ENCODE measurements at places on chromosomes 2 and 18.

GRCh38 chr2:239767021-239767905 is 257.9 kb downstream of the NDUFA10 start:
- DNase-seq, result no peak

DNA sequence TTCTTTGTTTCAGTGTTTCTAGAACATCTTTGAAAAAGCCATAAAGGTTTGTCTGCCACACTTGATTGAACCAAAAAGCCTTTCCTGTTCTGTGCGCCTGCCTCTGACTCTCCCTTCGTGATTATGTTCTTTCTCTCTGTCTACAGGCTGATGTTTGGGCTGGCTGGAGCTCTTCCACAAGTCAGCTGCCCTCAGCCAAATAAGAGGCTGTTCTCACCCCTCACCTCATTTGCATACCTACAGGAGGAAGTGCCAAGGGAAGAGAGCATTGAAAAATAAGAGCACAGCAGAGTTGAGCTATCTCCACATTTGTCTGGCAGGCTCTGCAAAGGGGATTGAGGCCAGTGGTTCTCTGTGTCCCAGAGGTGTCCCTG is 15.8 kb downstream of the INPP5D start:
- peak; percentile 65 for DNase-seq

- no peak for DNase-seq
Measured at GRCh38 chr2:188051706-188052105, 240.0 kb upstream of the GULP1 start.

DNA sequence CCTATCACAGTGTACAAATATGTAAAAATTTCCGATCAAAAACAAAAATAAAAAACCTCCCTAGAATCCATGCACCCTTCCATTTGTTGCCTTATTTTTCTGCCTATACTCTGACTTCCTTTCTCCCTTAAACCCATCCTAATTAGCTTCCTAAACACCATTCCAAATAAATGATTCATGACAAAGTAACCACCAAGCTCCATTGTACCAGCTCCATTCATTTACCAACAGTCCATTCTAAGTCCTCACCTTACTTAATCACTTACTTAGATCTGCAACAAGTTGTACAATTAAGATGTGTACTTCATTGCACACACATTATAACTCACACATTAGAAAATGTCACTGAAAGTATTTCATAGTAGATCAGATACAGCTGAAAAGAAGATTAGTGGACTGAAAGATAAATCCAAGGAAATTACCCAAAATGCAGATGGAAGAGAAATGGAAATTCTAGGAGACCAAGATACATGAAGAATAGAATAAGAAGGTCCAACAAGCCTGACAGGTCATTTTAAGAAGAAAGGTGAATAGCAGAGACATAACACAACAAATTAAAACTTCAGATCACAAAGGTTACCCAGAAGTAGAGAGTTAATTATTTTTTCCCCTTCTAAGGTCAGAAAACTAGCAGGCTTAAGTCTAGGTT is 154.6 kb downstream of the DYM start:
- DNase-seq, result no peak

DNA sequence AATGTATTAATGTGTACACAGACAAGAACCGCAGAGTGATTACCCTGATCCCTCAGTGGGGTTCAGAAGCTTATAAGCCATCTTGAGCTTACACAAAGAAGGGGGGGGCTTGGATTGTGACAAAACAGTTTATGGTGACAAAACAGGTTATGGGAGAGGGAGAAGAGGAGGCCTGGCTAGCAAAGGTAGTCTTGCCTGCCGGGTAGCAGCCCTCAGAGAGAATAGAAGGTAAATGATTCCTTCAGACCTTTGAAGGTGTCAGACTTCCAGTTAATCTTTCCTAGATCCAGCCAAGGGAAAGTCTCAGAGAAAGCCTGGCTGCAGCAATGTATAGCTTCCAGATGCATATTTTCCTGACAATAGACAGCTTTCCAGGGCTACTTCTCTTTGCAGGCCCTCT is 44.6 kb upstream of the RAPH1 start:
- no peak for DNase-seq

DNA sequence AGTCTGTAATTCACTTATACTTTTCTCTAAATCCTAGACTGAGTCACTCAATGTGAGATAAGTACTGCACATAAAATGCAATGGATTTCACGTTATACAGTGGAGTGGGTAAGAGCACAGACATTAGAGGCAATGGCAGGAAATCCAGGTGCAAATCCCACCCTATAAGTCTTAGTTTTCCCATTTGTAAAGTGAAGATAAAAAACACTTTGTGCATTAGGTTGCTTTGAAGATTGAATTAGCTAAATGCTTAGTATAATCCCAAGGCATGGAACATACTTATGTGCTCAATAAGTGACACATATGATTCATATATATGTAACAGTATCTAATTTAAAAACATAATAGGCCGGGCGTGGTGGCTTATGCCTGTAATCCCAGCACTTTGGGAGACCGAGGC is 10.5 kb downstream of the ACTG2 start:
- no peak for DNase-seq

DNA sequence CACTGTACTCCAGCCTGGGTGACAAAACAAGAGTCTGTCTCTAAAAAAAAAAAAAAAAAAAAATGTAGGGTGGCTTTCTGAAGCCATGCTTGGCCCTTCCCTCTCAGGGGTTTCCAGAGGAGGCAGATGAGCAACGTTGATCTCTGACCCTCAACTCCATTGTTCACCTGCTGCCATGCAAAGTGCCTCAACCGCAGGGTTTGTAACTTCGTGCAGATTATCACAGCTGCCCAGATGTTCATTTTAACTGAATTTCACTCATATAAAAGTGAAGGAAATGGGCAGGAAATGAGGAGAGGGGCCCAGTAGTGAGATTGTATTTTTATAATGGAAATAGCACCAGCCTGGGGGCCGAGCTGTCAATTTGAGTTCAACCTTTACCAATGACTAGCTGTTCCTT is 14.9 kb upstream of the B3GNT2 start:
- DNase-seq, result no peak
